ENCODE measurements at places on chromosomes 3 and 15.

DNA sequence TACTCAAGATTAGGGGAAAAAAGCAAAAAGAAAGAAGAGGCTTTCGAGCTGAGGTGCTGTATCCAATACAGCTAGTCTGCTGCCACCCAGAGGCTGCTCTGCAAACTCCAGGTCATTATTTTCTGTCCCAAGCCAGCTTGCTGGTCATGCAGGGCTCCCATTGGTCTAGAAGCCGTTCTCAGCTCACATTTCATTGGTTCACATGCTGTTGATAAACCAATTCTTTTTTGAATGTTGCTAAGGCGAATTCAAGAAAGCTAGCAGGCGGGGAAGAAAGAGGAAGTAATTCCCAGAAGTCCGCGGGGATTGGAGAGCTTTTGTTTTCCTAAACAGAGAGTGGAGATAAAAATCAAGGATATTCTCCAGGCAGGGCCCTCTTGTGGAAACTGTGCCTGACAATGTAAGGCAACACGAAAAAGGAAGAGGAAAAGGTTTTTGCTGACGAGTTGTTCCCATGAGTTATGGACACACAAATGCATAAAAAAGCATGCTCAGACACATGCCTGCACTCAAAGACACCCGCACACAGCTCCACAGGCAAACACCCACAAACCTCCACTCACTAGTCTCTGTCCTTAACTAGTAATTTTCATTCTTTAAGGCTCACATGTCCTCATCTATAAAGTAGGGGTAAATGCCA lies 33.4 kb downstream of the FSTL1 start:
- DNase-seq, result peak; percentile 73

- no peak for DNase-seq
These were observed 117.1 kb upstream of the SMAD3 start for GRCh38 chr15:66948294-66948693.

GRCh38 chr15:90086868-90087268 lies 15.4 kb downstream of the IDH2 start:
- DNase-seq, result no peak

DNA sequence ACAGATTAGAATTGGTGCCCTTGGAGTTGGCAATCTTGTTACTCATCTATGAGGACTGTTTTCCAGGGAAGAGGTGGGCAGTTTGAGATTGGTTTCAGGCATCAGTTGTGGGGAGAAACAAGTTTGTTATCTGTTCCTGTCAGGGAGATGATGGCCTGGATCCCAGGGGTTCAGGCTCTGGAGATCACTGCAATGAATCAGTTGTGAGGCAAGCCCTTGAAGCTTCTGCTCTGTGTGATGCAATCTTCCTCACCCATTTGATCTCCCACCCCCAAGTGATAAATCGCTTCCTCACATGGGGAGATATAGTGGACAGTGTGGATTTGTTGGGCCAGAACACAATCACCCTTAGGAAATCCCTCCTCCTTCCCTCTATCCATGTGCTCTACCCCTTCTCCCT lies 276.6 kb upstream of the LRTM1 start:
- no peak for DNase-seq

- no peak for DNase-seq
These were observed 6.1 kb upstream of the RPP14 start for GRCh38 chr3:58299839-58300516.

- peak; percentile 4 for DNase-seq
These were observed 462.0 kb downstream of the PDCD6IP start for GRCh38 chr3:34260271-34261000.

- no peak for DNase-seq
These were observed 311.5 kb upstream of the DCBLD2 start for GRCh38 chr3:99212969-99213368.

- no peak for DNase-seq
These were observed 307.1 kb upstream of the SEMA6D start for GRCh38 chr15:47410247-47410646.

DNA sequence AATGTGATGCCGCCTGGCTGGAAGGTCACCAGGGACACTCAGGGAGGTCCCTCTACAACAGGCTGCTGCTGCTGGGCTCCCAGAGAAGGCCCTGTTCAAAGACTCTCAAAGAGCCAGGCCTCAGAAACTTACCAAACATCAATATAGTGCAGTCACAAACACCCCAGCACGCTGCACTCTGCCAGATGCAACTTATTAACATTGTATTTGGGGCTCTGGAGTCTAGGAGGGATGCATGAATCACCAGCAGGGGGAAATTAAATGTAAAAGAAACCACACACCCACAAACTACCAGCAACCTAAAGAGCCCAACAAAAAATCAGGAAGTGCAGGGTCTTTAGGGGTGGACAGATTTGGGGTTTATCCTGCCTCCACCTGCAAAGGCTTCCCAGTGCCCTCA lies 74.6 kb upstream of the SPATA12 start:
- DNase-seq, result no peak

All from stimulated activated CD8-positive, alpha-beta memory T cell treated with anti-CD3 and anti-CD28 coated beads, Interleukin-7, amount 100 ng/mL, for 24 hours (primary cell).